Stimulated activated CD4-positive, alpha-beta T cell treated with anti-CD3 and anti-CD28 coated beads, TNF-alpha, amount 100 ng/mL, for 1 hour (primary cell): ENCODE measurements at places on chromosomes 3 and 15.

DNA sequence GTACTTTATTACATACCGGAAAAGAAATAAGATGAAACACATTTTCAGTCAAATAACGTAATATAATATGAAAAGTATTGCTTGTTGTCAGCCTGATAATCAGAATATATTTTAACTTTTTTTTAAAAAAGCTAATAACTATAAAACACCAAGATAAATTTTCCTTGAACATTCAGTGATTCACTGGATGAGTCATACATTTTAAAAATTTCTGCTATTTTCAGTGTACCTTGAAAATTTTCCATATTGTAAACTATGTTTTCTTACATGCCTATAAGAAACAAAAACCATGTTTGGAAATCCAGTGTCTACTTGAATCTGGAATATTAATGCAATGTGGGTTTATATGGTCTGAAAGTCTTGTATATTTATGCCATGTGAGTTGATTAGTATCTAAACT lies 36.3 kb upstream of the MEIS2 start:
- DNase-seq: no peak

DNA sequence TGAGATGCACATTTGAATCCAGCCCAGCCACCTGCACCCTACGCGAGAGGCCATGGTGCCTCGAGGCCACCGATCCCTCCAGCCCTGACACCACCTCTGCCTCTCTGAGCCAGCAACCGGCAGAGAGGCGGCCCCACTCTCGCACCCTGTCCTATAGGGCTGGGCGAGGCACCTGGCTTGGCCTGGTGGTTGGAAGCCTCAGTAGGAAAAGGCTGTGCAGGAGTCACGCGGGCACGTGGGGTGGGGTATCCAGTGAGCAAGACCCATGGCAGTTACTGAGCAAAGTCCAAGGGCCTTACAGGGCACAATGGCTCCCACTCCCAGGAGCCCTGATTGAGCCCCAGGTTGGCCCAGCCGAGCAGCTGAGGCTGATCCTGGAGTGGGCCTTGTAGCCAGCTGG lies 12.4 kb upstream of the DUSP7 start:
- DNase-seq: no peak

DNA sequence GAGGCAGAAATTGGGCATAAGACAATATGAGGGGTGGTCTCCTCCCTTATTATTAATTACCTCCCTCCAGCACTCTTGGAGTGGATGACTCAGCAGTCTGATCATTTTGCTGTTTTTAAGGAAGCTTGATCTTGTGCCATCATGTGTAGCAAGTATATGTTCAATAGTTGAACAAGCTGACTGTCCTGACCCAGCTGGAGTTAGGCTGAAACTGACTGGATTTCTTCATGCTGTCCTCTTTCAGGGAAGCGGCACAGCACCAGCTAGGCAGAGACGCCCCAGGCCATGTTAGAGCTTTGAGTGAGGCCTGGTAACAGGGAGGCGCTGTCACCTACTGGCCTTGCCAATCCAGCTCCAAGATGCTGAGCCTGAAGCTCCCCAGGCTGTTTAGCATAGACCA lies 54.4 kb upstream of the KIF23 start:
- no peak for DNase-seq

- no peak for DNase-seq
Observed at GRCh38 chr3:112803467-112803866, 43.2 kb downstream of the CD200R1L start.

DNA sequence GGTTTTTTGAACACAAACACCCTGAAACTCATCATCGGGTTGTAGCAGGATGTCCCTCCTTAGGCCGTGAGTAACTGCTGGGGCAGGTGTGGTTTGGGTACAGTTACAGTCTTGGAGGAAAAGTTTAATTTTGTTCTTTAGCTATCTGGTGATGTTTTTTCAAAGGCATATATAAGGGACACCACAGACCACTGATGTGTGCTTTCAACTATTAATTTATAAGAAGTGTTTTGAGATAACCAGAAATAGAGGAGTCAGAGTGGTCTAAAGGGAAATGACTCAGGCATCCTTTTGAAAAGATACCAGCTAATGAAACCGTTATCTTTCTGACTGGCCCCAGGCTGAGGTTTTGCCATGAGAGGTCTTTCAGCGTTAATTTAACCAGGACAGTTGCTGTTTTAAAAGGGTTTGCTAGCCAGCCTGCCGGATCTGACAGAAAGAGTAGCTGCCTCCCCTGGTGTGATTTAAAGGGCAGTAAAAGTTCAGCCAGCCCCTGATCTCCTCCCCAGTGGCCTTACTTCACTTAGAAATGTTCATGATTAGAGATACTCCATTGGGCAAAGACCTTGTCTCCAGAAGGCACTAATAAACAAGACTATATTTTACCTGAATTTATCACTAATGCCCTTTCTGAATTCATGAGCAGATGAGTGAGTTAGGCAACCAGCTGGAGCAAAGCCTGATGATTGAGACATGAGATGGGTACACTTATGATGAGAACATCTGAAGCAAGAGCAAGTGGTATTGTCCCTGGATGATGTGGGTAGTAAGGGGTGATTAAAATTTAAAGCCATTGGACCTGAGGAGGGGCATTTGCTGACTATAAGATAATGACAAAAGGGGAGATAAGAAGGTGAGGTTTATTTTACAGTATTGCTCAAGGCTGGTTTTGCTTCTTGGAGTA lies 482.5 kb upstream of the TBL1XR1 start:
- no peak for DNase-seq

- no peak for DNase-seq
Observed at GRCh38 chr3:22555753-22556435, 647.2 kb upstream of the UBE2E2 start.

DNA sequence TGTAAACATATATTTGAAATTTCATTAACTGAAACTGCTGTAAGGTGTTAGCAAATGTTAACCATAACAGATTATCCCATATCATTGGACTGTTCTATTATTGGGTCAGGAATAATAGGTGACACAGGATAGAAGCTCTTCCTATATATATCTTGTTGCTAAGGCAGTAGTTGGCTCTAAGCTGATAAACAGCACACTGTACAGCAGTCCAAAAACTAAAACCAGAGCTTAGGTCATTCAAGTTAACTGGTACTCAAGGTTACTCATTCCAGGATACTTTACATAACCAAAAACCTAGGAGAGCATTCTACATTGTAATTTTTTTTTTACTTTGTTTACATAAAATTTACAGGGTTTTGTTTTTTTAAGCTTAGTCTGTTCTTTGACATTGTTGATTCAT lies 8.9 kb downstream of the DNAJC19 start:
- no peak for DNase-seq
